T-helper 17 cell (primary cell): ENCODE measurements at places on chromosomes 16 and 17.

DNA sequence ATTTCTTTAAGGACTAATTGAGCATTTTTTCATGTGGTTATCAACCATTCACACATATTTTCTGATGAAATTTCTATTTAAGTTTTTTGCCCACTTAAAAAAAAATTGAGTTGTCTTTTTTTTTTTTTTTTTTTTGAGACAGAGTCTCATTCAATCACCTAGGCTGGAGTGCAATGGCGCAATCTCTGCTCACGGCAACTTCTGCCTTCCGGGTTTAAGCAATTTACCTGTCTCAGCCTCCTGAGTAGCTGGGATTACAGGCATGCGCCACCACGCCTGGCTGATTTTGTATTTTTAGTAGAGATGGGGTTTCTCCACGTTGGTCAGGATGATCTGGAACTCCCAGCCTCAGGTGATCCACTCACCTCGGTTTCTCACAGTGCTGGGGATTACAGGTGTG, 34.3 kb downstream of the RAB11FIP3 start:
- DNase-seq, result no peak

DNA sequence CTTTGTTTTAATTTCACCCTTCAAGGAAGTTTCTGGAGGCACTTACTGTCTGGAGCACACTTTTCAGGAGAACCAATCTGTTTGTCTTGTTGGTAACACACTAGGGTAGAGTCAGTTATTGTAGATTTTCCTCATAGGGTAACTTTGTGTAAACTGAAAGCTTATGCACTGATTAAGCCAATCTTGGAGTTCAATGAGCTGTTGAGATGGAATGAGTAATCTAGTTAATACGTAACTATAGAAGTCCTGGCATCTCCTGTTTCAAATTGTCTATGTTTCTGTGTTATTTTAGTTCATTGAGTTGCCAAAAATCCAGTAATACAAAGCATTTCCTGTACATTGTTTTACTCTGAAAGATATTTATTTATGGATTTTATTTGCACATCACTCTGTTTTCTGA, 111.6 kb upstream of the HAS3 start:
- DNase-seq, result no peak

GRCh38 chr16:55913716-55914115, 38.5 kb upstream of the CES5A start:
- DNase-seq, result no peak

DNA sequence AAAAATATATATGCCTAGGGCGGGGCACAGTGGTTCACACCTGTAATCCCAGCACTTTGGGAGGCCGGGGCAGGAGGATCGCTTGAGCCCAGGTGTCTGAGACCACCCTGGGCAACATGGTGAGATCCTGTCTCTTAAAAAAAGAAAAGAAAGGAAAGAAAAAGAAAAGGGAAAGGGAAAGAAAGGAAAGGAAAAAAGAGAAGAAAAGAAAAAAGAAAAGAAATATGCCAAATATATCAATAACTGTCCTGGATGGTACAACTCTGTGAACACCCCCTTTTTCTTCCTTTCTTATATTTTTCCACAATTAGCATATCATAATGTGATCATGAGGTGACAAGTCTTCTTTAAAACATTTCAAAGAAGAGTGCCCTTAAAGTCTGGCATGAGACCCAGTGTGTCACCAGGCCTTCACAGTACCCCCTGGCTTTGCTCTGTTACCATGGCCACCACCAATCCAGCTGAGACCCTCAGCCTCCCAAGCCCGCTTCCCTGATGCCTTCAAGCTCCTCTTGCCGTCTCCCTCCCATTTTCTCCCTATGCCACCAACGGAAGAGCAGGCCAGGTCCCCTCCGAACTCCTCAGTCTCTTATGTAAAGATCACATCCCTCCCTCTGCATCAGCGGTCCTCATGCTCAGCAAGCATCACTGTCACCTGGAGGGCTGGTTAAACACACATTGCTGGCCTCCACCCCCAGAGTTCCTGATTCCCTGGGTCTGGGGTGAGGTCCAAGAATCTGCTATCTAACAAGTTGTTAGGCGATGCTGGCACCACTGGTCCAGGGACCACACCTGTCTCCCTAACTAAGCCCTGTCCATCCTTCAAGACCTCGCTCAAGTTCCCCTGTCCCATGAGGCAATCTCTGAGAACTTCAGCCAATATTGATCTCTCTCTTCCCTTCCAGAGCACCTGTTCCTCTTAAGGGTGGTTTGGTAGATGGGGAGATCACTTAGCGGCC, 44.5 kb downstream of the CUEDC1 start:
- no peak for DNase-seq

DNA sequence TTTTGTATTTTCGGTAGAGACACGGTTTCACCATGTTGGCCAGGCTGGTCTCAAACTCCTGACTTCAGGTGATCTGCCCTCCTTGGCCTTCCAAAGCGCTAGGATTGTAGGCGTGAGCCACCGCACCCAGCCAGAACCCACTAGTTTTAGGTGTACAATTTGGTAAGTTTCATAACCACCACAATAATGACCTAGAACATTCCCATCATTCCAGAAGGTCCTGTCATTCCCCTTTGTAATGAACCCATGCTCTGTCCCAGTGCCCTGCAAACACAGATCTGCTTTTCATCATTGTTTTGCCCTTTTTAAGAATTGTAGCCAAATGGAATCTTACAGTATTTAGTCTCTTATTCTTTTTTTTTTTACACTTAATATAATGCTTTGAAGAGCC, 35.6 kb upstream of the IRF8 start:
- DNase-seq, result no peak

DNA sequence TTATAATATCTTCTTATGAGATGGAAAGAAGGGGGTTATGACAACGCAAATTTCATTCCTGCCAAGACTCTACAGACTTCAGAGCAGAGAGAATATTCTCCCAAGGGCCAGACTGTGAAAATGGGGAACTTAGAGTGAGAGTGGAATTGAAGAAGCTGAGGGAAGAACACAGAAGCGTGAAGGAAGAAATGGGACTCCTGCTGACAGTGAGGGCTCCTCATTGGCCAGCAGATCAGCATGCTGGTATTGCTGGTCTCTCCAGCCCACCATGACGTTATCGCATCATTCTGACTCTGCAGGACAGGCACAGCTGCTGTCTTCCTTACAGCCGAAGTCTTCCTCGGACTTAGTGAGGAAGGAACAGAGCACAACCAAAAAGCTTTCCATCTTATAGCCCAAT, 24.3 kb downstream of the CCL4 start:
- no peak for DNase-seq

DNA sequence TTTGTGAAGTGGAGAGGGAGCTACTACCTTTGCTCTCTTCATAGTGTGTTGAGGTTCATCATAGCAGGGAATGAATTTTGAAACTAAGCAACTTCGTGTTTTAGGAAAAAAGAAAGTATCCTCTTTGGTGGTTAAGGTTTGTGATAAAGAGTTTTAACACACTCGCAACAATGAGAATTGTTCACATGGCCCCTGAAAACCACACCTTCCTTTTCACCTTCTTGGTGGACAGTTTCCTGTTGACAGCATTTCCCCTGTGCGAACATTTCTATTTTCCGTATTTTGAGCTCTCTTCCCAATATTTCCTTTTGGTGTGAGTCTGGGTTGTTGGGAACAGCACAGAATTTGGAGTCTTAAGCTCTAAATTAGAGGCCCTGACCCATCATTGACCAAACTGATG, 3.8 kb downstream of the OR4D2 start:
- DNase-seq, result no peak

DNA sequence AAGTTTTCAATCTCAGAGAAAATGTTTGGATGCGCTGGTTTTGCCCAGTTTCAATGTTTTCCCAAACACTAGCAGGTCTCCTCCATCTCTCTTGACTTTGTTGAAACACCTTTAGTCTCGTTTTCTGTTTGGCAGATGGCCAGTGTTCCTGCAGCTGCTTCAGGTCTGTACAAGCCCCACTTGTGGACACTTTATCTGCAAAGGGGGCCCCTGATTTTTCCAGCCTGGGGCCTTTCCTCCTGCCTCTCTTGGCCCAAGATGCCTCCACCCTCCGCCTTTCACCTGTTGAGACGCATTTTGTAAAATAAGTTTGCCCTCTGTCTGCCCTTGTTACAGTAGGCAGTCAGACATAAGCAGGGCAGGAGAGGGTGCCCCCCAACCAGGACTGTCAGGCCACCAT, 21.8 kb upstream of the PRM1 start:
- no peak for DNase-seq

DNA sequence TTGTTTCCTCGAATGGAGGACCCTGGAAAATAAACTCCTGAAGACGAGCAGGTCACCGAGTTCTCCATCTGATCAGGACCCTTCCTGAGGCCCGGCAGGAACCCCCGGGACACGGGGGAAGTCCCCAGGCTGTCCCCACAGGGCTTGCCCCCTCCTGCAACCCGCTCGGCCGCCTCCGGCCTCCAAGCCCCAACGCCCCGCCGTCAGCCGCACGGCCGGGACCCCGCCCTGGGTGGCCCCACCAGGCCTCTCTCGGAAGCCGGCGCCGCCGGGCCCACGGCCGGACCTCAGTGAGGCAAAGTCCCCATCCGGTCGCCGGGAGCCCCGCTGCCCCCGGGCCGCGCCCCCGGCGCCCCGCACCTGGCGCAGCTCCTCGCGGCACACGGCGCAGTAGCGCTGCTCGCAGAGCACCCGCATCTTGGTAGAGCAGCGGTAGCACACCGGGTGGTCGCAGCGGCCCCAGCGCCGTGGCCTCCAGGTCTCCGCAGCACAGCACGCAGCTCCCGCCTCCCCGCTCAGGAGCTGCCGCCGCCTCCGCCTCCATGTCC, 383 bp downstream of the ZNF598 start:
- DNase-seq, result no peak

DNA sequence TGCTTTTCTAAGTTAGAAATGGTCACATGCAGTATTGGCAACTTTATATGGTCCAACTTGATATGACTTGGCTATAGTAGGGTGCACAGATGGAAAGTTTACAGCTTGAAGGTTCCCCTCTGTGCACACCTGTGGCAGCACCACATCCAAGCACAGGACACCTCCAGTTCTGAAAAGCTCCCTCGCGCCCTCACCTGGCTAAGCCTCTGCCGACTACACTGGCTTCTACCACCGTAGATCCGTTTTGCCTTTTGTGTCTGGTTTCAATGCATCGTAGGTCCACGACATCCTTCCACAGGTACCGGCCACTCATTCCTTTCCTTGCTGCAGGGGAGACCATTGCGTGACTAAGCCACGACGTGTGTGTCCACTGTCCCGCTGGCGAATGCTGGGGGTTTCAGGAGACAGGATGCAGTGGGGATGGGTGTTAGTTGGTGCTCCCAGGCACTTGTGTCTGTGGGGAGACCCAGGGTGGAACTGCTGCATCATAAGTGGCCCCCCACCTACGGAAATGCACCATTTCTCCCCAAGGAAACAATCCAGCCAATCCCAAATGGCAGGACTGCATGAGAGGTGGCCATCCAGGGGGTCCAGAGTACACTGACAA, 4.9 kb upstream of the RASD1 start:
- DNase-seq, result no peak

GRCh38 chr16:12703935-12704334, 99.8 kb downstream of the CPPED1 start:
- DNase-seq, result no peak

DNA sequence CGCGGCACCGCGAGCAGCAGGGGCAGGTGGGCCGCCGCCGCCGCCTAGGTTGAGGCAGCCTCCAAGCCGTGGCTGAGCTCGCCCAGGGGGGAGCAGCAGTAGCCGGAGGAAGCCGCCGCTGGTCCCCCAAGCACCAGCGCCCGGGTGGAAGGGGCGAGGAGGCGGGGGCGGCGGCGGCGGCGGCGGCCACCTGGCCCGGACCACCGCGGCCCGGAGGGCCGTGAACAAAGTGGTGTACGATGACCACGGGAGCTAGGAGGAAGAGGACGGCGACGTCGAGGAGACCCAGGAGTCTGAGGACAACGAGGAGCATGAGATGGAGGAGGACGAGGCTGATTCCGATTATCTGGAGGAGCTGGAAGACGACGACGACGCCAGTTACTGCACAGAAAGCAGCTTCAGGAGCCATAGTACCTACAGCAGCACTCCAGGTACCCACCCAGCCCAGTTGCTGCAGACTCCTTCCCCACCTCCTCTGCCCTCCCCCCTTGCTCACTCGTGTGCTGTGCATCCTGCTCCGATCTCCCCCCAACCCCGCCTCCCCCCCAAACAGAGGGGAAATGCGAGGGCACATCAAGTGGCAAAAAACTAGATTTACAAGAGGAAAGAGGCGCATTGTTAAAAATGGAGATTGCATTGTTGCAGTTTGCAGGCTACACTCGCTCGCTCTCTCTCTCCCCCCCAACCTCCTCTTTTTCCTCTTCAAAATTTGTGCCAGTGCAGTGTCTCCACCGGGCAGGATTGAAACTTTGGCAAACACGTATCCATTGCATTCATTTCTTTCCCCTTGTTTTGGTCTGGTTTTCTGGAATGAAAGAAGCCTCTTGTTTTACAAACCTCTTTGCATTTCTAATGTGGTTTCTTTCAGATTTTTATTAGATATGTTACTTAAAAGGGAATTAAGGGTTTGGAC, 41.8 kb upstream of the AMZ2 start:
- no peak for DNase-seq

GRCh38 chr17:77666881-77667395, 291.6 kb upstream of the TNRC6C start:
- DNase-seq, result peak; percentile 39

- DNase-seq, result no peak
These were observed 2.5 kb downstream of the FAM83G start for GRCh38 chr17:19001907-19002590.

- no peak for DNase-seq
These were observed at the start of gene ADAM11 for GRCh38 chr17:44758414-44759085. TSS of gene ADAM11 (plus strand) at chr17:44758988. CDS start at chr17:44759200, 212 bp downstream.

DNA sequence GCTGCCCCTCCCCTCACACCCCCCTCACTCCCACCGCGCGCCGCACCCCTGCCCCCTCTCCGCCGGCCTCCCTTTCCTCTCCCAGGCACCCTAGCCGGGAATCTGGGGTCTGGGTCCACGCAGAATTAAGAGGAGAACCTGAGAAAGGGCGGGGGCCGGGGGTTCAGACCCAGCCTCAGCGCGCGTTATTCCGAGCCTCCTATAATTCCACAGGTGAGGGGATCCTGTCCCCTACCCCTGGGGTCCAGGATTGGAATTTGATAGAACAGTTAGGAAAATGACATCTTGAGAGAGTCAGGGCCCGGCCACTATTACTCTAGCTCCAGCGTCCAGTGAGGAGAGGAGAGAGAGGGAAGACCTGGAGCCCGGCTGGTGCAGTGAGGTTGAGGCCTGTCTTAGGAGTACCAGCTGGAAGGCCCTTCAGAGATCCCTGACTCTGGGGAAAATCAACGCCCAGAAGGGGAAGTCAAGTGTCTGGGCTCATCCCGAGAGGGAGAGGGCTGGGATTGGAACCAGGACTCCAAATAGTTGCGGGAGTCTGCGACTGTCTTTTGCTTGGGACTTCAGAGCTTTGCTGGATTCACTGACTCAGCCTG, 17.3 kb downstream of the GRB7 start:
- DNase-seq, result no peak

GRCh38 chr16:52456368-52456767, 90.6 kb downstream of the TOX3 start:
- DNase-seq, result no peak

DNA sequence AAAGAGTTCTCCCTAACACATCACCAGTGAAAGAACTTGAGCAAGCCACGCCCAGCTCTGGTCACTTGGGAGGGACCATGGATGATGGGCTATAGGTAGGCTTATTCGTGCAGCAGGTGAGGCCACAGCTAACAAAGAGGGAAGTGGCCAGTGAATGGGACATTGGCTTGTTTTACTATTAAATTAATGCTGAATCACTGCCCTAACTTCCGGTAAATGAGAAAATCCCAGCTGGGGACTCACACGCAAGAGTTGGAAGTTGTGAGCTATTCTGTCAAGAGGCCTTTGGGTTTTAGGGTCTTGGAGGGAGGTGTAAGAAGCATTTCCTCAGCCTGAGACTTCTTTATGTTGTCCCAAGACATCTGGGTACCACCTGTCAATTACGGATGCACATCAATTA, 315.3 kb downstream of the XYLT1 start:
- no peak for DNase-seq

- no peak for DNase-seq
These were observed 947.5 kb downstream of the CDH11 start for GRCh38 chr16:64174327-64174726.
